NCI-H510A (cell line): ENCODE measurements at places on chromosomes 13 and 19.

DNA sequence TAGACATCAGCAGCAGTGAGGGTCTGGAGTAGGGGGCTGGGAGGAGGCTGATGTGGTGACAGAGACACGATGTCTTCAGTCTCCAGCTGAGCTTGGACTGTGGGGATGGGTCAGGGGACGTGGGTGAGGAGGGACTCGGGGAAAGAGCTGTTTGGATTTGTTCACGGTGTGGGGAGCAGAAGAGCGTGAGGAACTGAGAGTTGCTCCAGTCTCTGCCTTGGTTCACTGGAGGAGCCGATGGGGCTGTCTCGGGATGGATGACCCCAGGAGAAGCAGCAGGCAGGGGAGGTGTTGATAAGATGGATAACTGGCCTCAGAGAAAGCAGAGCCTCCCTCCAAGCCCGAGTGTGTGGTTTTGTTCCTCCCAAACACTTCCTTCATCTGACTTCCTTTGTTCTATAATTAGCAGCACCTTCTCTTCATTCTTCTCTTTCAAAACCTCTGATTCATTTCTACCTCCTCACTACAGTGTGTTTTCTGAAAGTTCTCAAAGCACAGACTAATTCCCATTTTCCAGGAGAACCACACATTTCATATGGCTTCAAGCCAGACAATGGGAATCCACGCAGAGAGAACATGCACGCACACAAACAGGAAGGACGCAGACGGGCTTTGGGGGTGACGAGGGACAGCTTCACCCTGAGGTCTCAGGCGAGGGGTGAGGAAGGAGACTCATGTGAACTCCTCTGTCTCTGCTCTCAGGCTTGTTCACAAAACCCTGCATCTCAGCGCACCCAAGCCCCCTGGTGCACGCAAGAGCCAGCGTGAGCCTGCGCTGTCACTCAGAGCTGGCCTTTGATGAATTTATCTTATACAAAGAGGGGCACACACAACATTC is 18.6 kb downstream of the LAIR2 start:
- DNase-seq: no peak

GRCh38 chr13:100269837-100270236 is 180.9 kb downstream of the PCCA start:
- no peak for DNase-seq

DNA sequence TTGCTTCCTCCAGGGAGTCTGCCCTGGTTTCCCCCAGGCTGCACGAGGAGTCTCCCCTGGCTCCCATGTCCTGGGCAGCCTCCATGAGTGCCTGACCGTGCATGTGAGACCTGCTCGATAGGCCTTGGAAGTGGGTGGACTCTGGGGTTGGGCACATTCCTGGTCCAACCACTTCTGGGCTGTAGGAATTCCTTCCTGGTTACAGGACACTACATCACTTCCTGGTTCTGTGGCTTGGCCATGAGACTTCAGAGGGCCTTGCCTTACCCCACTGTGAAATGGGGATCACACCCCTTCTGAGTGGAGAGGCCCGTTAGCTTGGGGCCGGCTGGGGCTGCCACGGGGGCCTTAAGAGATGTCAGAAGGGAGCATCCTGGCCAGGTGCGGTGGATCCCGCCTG is 4.0 kb upstream of the ZNF628 start:
- no peak for DNase-seq

DNA sequence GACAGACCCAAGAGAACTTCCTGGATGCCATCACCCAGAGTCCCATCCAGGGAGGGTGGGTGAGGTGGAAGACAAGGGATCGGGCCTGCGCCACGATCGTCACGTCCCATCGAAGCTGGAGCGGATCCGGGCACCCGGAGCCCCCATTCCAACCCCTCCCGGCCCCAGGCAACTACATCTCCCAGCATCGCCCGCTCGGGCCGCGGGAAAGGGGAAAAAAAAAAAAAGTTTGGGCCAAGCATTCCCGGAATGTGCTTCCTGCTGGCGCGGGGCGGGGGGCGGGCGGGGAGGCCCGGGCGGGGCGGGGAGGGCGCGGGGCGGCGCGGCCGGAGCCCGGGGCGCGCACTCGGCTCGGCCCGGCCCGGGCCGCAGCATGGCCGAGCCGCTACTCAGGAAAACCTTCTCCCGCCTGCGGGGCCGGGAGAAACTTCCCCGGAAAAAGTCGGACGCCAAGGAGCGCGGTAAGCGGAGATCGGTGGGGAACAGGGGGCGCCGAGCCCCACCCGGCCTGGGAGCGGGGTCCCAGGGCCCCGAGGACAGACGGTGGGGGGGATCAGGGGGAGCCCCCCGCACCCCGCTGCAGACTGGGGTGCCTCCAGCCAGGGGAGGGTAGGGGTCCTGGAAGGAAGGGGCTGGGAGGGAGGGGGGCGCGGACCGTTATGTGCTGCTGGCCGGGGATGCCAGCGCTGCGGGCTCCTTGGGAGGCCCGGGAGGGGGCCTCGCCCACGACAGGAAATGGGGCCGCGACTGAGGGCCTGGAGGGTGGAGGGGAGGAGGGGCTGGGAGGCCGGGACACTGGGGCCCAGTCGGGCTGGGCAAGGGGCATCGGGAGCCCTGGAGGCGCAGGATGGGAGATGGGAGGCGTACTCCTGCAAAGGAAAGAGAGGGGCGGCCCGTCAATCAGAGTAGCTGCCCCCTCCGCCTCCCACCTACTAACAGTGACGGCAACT is at the start of gene SYDE1:
TSS of gene SYDE1 (plus strand) at position 341 of the 950 bp plus-strand sequence. CDS start at position 374, 33 bp downstream.
- DNase-seq: no peak

- no peak for DNase-seq
These were observed 13.6 kb downstream of the SPC24 start for GRCh38 chr19:11141937-11142527.

- no peak for DNase-seq
These were observed 6.4 kb downstream of the EGLN2 start for GRCh38 chr19:40805258-40805868.

GRCh38 chr13:48851707-48852106 is 124.0 kb upstream of the FNDC3A start:
- no peak for DNase-seq

DNA sequence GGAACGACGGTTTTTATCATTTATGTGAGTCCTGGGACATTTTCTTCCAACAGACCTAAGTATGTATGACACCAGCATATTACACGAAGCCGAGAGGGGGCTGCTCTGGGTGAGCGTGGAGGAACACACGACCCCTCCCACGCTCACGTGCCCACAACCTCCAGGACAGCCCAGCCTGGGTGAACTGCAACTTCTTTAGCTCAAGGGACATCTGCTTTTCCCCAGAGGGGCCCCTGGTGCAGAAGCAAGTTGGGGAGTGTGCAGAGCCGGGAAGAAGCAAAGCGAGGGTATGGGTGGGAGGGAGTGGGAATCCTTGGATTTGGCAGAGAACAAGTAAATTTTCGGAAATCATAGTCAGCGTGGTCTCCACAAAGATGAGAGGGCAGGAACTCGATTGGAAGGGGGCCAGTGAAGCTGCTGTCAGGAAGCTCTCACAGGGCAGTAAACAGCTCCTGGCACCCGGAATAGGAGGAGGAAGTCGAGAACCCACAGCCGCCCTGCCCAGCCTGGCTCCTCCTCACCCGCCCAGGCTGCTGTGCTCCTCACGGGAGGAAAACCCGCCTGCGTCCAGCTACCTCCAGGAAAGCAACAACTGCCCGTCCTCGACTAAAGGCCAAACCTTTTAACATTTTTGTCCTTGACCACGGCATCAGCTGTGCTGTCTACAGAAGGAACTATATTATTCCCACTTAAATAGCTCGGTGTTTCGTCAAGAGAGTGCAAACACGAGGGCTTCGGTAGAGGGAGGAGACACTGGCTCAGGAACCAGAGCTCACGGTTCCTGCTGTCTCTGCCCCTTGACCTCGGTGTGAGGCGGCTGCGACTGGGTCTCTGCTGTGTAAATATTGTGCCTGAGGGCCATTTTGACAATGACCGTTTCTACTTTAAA is 17.2 kb upstream of the CFAP97D2 start:
- no peak for DNase-seq

DNA sequence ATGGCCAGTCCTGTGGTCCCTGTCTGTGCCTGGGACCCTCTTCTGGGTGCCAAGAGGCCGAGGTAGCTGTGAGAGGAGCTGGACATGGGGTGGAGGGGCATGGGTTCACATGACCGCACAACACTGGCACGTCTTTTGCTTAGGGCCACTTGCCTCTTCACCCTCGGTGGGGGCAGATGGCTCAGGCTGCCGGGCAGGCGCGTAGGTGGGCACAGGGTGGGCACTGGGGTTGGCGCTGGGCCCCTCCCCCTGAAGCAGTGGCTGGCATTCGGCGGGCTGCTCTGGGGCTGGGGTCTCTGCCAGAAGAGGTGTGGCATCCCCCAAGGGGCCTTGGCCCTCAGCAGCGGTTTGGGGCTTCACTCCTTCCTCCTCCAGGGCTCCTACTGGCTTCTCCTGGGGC is 8.4 kb downstream of the PALM3 start:
- no peak for DNase-seq
